ENCODE measurements at places on chromosomes 4 and X.

DNA sequence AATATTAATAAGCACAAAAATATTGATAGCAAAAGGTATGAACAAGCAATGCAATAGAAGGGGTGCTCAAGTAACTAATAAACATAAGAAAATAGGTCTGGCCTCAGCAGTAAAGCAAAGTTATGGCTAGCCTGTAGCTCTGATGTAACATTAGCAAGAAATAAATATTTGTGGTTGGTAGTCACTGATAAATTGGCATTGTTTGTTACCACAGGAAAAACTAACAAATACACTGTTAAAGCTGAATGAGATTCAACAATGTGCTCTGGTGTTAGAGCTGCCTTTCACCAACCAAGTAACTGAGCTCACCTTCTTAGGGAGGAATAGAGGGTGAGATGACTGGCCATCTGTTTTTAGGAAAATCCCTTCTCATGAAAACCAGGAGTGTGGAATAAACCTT is 71.4 kb downstream of the AREG start:
- DNase-seq = no peak

- DNase-seq = no peak
Observed at GRCh38 chr4:14908635-14909034, 93.6 kb upstream of the CPEB2 start.

GRCh38 chr4:154622598-154622997 is 10.1 kb upstream of the FGG start:
- no peak for DNase-seq

GRCh38 chrX:148069759-148070503 is 88.8 kb downstream of the FMR1NB start:
- DNase-seq = no peak

GRCh38 chr4:152723236-152723635 is 43.4 kb upstream of the TMEM154 start:
- DNase-seq = no peak

DNA sequence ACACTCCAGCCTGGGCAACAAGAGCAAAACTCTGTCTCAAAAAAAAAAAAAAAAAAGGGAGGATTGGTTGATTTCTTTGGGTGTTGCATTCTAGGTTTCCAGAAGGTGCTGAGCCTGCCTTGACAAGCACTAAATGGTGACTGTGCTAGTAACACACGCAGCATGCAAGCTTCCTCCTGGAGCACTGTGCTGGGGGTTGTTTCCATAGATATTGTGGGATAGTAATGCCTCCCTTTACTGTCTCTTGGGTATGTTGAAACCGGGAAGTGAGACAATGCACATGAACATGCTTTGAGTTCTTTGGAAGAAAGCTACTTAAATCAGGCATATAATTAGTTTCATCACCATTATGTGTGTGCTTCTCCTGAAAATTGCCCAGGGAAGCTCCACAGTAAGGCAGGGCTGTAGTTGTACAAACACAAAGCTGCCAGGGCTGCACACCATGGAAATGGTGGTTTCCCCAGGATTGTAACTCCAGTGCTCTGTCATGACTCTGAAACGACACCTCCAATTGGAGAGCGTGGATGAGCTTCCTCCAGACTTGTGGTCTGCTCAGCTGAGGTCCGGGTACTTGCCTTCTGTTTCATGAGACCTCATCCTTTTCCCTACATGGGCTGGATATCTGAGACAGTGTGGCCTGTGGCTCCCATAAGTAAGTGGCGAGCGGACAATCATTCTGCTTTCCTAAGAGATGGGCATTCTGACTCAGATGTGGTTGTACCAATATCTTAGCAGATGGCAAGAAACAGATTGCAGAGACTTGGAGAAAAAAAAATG is 31.5 kb upstream of the STOX2 start:
- DNase-seq = no peak

GRCh38 chr4:143185253-143186107 is 763 bp downstream of the USP38 start:
- DNase-seq = no peak

GRCh38 chr4:129378364-129378763 is 282.4 kb downstream of the C4orf33 start:
- no peak for DNase-seq

GRCh38 chr4:54513204-54513603 is 144.6 kb upstream of the KIT start:
- DNase-seq = no peak

- DNase-seq = no peak
Observed at GRCh38 chr4:169070895-169071218, 60.8 kb upstream of the CBR4 start.

GRCh38 chrX:17433965-17434364 is 59.0 kb downstream of the NHS start:
- DNase-seq = no peak

GRCh38 chr4:8188743-8189550 is 10.1 kb upstream of the SH3TC1 start:
- no peak for DNase-seq

- DNase-seq = no peak
Observed at GRCh38 chr4:138329506-138330070, 87.4 kb upstream of the SLC7A11 start.

- no peak for DNase-seq
Observed at GRCh38 chr4:110106931-110107296, 91.5 kb downstream of the ELOVL6 start.

GRCh38 chr4:177047070-177047850 is 254.5 kb upstream of the VEGFC start:
- no peak for DNase-seq

DNA sequence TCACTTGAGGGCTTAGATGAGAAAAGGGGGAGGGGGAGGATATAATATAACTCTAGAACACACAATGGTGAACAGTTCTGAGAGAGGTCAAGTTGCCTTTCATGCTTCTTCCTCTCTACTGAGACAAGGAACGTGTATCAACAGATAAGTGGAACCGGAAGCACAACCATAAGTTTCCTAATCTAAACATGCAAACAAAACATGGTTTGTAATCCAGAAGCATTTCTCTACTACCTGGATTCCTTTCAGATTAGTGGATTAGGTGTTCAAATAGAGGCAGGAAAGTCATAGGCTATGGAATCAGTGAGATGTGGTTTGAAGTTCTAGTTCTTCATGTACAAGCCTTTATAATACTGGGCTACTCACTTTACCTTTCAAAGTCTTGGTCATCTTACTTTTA is 460.6 kb downstream of the IDS start:
- DNase-seq = no peak

DNA sequence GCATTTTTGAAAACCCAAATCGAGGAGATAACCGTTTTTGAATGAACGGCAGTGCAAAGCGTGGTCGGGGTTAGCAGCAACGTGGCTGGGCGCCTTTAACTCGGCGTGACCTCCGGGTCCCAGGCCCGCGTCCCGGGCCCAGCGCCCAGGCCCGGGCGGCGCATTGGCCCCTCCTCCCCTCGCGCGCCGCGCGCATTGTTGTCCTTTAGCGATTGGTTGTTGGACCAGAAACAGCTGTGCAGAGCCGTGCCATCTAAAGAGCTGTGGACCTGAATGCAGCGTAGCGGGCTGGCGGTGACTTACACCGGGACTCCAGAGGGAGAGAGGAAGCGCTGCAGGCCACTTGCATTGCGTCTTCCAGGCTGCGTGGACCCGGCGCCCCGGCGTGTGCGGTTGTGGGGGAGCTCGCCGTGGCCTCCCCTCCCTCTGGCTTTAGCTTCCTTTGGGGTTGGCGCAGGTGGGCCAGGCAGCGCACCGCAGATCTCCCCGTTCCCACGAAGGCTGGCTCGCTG is at the start of gene STOX2:
Gene STOX2, plus strand, starts transcription at position 227 of the 512 bp plus-strand sequence. CDS start 1,484 bp downstream, outside the sequence.
- peak; percentile 84 for DNase-seq

GRCh38 chr4:118772081-118772766 is 63.7 kb downstream of the SEC24D start:
- no peak for DNase-seq

DNA sequence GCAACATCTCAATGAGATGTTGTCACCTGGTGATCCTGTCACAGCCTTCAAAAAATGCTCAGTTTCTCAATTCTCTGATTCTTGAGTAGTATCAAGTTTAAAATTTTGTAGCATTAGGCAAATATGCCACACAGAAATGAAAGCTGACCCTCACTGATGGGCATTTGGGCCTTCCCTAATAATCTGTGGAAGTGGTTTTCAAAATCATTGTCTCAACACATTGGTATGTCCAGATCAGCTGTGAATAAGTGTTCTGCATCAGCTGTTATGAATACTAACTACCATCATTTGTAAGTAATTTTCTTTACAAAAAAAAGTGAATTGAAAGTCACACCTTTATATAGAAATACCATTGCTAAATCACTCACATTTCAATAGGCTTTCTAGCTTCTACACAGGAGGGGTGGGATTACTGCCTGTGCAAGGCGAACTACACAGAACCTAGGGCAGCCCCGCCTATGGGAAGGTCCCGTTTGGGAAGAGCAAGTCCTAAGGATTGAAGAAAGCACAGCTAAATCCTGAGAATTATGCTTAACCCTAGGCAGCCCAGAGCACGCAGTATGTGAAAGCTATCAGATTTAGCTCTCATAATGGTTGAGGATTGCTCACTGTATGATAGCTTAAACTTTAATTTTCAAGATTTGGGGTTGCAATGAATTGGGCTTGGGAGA is 73.4 kb downstream of the GPC3 start:
- no peak for DNase-seq

DNA sequence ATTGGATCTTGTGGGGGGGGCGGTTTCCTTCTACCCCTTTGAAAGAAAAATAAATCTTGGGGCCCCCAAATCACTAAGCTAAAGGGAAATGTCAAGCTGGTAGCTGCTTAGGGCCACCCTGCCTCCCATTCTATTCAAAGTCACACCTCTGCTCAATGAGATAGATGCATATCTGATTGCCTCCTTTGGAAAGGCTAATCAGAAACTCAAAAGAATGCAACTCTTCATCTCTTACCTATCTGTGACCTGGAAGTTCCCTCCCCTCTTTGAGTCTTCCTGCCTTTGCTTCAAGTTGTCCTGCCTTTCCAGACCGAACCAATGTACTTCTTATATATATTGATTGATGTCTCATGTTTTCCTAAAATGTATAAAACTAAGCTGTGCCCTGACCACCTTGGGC is 7.0 kb downstream of the C4orf51 start:
- DNase-seq = no peak

GRCh38 chr4:43369036-43369594 is 476.6 kb downstream of the GRXCR1 start:
- no peak for DNase-seq

GRCh38 chr4:188892837-188893236 is 753.6 kb downstream of the TRIML1 start:
- no peak for DNase-seq

- DNase-seq = no peak
Observed at GRCh38 chr4:88283661-88284438, 511 bp downstream of the PPM1K start.

GRCh38 chr4:138669479-138670315 is 345.9 kb upstream of the NOCT start:
- DNase-seq = no peak

DNA sequence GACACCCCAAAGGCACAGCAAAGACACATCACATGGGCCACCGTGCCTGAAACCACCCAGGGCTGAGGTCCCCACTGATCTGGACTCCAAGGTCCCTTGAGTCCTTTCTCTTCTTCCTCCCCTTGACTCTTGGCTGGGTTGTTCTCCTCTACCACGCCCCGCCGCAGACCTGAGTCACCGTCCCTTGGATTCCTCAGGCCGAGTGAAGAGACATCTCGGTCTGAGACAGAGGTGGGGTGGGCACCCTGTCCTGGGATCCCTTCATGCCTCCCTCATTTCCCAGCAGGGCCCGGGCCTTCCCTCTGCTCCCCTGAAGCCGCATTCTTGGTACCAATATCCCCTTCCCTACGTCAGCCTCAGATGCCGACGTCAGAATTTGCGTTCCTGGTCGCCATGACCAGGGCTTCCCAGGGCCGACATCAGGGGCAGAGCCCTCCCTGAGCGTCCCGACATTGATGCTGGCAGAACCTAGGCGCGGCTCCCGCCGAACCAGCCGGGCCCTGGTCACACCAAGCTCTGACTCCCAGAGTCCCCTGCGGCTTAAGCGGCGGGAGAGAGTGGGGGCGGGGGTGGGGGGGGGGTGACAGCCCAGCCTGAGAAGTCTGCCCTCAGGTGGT is 498 bp downstream of the MAGEA10 start:
- DNase-seq = no peak

DNA sequence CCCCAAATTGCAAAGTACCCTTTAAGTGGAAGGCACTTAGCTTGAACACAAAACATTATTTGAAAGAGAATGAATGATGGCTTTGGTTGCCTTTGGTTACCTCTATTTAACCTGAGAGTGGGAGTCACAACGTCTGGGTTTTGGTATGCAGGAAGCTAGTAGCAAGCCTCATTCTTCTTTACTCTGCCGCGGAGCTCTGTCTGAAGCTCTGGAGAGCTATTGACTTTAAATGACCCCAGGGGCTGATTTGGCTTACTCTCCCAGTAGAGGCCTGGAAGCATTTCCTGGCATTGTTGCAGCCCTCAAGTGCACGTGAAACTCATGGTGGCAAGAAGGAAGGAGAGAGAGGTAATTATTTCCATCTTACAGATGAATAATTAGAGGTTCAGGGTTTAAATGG is 81.8 kb upstream of the MAGEA4 start:
- DNase-seq = no peak

DNA sequence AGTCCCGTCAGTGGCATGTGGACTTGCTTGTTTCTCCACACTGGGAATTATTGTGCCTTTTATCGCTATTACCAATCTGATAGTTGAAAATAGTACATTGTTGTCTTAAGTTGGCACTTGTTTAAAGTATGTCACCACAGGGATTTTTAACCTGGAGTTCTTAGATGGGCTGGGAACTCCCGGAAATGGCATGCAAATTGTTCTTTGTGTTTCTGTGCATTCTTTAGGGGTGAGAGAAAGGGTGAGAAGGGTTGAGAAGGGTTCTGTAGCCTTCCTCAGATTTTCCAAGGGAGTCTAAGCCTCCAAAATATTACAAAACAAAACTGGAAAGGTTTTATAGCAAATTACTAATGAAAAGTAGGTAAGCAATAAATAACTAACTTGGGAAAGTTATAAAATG is 176.9 kb downstream of the ZIC3 start:
- no peak for DNase-seq

GRCh38 chrX:29012867-29013266 is 425.6 kb downstream of the IL1RAPL1 start:
- no peak for DNase-seq

DNA sequence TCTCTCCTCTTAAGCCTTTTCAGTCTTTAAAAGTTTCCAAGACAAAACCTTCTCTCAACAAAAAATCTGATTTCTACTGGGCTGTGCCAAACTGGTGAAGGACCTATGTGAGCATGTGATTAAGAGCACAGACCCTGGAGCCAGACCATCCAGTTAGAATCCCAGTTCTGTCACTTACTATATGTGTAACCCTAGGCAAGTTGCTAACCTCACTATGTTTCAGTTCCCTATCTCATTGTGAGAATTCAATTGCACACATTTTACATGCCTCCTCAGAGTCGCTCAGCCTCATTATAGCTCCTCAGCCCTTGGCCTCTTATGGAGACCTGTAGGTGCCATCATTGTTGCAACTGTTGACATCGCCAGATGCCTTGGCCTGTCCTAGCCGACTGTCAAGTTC is 54.1 kb upstream of the VEGFD start:
- no peak for DNase-seq

DNA sequence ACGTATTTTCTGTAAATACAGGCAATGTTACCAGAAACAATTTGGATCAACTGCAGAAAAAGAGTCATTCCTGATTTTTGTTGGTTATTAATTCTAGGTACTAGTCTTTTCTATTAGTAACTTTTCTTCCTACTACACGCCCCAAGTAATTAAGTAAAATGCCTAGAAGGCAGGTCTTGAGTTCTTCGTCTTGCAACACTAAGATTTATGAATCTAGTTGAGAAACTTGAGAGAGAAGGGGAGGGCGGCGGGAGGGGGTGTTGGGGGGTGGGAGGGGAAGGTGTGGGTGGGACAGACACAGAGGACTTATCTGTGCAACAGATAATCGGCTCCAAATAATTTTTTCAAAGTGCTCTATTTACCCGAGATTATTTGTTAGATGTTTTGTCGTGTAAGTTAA is 3.0 kb downstream of the RAP2C start:
- no peak for DNase-seq
